Foreskin fibroblast (primary cell): ENCODE measurements at places on chromosomes 12 and 14.

DNA sequence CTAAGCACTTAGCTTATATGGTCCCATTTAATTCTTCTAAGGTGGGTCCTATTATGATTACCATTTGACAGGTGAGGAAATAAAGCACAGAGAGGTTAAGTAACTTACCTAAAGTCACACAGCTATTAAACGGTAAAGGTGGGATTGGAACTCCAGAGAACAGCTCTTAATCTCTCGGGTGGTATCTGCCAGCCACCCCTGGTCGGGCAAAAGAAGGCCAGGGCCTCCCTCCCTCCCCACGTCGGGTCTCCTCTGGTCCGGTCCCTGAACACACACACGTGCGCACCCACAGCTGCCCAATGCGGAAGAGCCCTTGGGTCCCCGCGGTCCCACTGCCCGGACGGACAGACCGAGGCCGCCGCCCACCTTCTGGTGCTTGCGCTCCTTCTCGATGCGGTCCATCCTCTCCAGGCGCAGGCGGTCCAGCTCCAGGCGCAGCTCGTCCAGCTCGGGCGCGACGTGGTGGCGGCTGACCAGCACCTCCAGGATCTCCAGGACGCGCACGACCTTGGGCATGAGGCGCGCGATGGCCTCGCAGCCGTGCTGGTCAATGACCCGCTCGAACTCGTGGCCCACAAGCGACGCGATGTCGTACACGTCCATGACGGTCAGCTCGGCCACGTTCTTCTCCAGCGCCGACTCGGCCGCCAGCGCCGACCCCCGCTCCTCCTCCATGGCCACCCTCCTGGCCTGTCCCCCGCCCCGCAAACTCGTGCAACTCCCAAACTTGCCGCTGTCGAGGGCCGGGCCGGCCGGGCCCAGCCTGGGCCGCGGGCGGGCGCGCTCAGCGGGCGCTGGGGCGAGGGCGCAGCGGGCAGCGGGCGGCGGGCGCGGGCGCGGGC lies 490 bp downstream of the RILPL1 start:
- peak; percentile 64 for DNase-seq

- DNase-seq = no peak
Observed at GRCh38 chr14:71403656-71404055, 496.4 kb downstream of the PCNX1 start.

DNA sequence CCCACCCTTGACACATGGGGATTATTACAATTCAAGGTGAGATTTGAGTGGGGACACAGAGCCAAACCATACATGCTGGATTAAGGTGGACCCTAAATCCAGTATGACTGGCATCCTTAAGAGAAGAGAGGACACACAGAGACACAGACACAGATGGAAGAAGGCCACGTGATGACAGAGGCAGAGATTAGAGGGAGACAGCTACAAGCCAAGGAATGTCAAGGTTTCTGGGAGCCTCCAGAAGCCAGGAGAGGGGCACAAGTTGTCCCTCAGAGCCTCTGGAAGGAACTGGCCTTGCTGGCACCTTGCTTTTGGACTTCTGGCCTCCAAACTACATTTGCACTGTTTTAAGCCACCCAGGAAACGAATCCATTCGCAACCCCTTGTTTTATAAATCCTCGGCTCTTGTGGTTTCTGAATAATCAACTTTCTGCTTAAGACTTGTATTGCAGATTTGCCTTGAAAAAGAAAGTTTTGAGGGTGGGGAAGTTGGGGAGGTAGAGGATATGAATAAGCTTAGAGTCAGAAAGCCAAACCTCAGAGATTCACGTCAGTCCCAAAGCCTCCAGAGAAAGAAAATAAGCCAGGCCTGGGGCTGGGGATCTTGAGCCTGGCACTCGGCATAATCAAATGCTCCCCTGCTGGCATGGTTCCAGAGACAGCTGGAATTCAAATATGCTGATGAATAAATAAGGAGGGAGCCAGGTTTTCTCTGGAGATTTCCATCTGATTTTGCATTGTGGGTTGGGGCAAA lies 224.2 kb upstream of the PWP1 start:
- peak; percentile 77 for DNase-seq

DNA sequence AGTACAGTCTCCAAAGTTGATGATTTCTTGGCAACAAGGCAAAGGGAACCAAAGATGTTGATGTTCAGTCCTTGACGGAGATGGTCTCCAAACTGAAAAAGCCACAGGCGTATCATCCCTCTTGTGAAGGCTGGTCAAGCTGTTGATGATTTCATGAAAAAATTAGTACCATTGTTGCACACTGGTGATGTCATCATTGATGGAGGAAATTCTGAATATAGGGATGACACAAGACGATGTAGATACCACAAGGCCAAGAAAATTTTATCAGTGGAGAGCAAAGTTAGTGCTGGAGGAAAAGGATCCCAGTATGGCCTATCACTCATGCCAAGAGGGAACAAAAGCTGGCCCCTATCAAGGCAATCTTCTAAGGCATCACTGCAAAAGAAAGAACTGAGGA lies 88.7 kb upstream of the KRR1 start:
- DNase-seq = no peak

DNA sequence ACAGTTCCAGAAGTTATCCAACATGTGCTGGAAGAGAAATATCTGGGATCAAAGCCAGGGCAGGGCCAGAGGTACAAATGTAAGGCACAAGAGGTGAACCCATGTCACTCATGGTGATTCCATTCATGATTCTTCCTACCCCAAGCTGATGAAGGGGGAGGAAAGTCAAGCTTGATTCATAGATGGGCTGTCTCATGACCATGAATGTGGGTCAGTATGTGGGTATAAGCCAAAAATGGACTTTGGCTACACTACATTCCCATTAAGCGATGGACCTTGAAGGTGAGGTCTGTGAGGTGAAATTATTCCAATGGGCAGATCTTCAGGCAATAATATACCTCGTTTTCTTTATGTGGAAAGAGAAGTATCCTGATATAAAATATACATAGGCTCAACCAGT lies 217.1 kb downstream of the BTG1 start:
- DNase-seq = no peak

DNA sequence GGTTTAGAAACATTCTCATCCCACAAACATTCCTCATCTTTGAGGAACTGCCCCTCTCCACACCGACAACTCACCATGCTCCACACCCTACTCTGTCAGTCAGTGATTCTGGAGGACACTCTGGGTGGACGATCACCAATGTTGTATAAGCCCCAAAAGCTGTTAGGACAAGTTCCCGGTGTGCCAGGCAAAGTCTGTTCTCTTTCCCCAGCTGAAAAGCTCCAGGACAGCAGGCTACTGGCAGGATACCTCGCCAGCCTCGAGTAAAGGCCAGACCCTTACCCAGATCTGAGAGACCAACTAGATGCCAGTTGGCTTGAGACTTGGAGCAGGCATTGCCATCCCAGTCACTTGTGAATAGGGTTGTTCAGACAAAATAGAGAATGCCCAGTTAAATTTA lies 12.0 kb downstream of the KRT5 start:
- DNase-seq = no peak

DNA sequence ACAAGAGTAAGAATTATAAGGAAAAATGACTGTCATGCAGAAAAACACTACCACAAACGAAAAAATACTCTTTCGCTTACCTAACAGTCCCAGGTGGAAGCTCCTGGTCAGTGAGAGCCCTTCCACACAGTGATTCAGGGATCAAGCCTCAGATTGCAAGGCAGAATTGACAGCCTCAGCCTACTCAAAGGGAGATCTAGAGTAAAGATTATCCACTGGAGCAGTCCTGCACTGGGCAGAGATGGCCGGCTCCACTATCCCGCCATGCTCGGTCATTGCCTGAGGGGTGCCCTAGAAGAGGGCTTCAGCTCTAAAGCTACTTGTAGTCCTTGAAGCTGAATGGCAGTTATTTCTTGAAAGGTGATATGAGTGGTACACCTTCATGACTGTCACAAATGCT lies 174.7 kb downstream of the TTC8 start:
- DNase-seq = no peak

DNA sequence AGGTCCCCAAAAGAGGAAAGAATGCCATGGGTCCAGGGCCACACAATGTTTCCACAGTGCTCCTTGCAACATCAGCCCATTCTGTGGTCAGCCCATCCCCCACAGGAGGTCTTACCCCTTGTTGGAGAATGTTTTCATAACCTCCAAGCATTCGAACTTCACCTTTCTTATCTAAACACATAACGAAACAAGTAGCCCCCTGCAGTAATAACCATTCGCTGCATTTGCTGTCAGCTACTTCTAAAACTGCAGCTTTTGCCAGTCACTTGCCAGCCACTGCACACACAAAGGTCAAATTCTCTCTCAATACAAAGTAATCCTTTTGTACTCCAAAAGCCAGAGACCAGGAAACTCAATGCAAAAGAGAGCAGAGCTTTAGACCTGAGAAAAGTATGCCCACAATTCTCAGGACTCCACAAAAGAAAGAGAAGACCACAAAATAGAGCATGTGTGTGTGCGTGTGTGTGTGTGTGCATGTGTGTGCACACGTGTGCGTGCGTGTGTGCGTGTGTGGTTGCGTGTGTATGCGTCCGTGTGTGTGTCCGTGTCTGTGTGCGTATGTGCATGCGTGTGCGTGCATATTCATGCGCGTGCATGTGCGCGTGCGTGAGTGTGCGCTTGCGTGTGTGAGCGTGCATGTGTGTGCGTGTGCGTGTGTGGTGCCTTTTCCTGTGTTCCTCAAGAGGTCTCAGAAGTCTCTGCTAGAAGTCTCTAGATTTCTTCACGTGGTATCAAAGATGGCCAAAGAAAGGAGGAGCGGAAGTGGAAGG lies 31.7 kb upstream of the NINJ2 start:
- DNase-seq = no peak

DNA sequence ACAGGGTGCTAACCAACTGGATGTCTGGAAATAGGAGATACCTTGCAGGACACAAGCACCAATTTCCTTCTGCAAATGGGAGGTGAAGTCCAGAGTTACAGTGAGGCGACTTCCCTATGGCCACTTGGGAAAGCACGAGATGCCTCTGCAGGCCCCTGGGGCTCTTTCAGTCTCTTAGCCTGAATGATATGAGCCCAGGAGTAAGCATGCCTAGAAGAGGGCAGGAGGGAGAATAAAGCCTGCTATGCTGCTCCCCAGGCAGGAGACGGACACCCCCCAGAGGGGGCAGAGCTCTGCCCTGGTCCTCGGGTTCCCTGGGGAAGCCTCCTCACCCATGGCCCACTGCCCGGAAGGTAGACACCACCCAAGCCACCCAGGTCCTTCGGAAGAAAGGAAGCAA lies 105.1 kb downstream of the GCH1 start:
- no peak for DNase-seq

GRCh38 chr12:118354903-118355302 lies 17.8 kb downstream of the TAOK3 start:
- DNase-seq = no peak

- no peak for DNase-seq
Observed at GRCh38 chr12:74896186-74896585, 313.5 kb downstream of the KCNC2 start.

DNA sequence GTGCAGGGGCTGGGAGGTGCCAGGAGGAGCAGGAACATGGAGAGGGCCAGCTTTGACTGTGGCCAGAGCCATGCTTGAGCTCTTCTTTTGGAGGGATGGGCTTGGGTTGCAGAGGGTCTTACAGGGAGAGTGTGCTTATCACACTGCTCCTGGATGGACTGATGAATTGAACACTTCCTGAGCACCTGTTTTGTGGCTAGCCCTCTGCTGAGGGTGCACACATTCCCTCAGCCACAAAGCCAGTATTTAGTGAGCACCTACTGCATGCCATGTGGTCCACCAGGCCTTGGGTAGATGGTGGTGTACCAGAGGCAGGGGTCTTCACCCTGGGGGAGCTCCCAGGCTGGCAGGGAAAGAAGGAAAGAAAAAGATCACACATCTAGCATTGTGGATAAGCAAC lies 118.9 kb downstream of the SLC25A47 start:
- no peak for DNase-seq

GRCh38 chr12:56205445-56205844 lies 16.2 kb upstream of the SMARCC2 start:
- no peak for DNase-seq

- no peak for DNase-seq
Observed at GRCh38 chr14:97602438-97603117, 805.4 kb downstream of the VRK1 start.

DNA sequence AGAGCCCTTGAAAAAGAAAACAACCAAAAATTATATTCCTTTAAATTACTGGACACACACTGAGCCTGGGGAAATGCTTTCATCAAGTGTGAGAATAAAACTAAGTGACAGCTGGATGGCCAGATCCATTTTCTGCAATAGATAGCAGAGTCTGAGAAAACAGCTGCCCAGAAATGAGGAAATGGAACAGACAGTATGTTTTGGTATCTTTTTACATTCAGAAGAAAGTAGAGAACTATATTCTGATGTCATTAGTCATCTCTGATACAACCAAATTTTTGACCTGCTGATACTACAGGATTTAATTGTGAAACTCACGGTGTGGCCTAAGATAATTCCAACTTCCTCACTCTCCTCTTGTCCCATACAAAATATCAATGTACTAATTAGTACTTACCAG lies 78.2 kb downstream of the HMGA2 start:
- DNase-seq = no peak

DNA sequence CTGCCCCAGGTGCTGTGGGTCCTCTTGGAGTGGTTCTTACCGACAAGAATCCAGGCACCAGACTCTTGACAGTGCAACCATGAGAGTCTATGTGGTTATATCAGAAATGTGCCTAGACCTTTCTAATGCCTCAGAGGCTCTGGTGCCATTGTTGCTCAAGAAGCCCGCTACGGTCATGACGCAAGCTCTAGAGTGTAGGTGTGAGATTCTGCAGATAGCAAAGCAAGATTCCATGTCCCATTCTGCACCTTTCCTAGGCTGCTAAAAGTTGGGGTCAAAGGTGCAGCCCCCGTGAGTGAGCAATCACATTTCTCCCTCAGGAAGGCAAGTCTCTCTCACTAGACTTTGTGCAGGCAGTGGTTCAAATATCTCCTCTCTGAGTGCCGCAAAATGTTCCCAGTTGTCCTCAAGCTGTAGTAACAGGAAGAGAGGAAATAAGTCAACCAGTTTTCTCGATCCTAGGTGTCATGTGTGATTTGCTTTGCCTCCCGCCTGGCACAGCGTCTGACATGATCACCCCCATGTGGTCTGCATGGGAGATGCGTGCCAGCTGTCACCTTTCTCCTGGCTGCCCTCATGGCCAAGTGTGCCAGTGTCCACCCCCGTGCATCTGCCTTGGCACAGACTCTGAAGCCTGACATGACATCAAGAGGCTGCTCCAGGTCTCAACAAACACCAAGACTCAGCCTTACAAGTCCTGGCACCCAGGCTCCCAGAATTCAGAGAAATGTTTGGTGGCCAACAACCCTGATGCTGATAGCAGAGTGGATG lies 122.5 kb upstream of the COCH start:
- DNase-seq = no peak

GRCh38 chr12:1474574-1475153 lies 119.7 kb downstream of the FBXL14 start:
- DNase-seq = peak; percentile 94
